CD4-positive, alpha-beta T cell treated with Interleukin-1 beta for 1 hour (primary cell): ENCODE measurements at places on chromosomes 13 and 19.
A peak's percentile ranks its signal among the peaks of the same experiment; 100 is the strongest.

GRCh38 chr19:56837492-56838023, 3.0 kb downstream of the PEG3 start:
- DNase-seq: peak; percentile 5

DNA sequence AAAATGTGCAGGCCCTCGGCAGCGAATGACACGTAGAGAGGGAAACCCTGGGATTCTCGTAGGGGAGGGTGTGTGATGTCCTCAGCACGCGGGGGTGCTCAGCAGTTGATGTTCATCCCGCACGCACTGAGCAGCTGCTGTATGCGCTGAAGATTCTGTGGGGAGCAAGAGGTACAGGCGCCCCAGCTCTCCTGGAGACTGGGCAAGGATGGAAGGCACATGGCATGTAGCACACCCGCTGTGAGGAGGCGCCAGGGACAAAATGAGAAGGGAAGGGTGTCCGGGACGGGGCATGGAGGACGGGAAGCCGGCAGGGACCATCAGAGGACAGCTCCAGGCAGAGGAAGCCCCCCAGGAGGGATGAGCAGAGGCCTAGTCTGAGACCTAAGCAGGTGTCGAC, 15.4 kb downstream of the ATP11A start:
- DNase-seq: no peak

- no peak for DNase-seq
Measured at GRCh38 chr19:18878058-18878797, 17.7 kb downstream of the CERS1 start.

- DNase-seq: no peak
Measured at GRCh38 chr13:103810026-103810425, 743.8 kb upstream of the SLC10A2 start.

- DNase-seq: no peak
Measured at GRCh38 chr19:46621191-46622117, 3.4 kb downstream of the PTGIR start.

- DNase-seq: no peak
Measured at GRCh38 chr13:99289271-99289670, 17.9 kb downstream of the GPR183 start.

- DNase-seq: no peak
Measured at GRCh38 chr13:49424011-49424560, 19.8 kb downstream of the CAB39L start.

GRCh38 chr13:49220036-49220855, at the start of gene MLNR:
TSS of gene MLNR (plus strand) at chr13:49220338. CDS start at chr13:49220338, 0 bp downstream.
- peak; percentile 30 for DNase-seq

DNA sequence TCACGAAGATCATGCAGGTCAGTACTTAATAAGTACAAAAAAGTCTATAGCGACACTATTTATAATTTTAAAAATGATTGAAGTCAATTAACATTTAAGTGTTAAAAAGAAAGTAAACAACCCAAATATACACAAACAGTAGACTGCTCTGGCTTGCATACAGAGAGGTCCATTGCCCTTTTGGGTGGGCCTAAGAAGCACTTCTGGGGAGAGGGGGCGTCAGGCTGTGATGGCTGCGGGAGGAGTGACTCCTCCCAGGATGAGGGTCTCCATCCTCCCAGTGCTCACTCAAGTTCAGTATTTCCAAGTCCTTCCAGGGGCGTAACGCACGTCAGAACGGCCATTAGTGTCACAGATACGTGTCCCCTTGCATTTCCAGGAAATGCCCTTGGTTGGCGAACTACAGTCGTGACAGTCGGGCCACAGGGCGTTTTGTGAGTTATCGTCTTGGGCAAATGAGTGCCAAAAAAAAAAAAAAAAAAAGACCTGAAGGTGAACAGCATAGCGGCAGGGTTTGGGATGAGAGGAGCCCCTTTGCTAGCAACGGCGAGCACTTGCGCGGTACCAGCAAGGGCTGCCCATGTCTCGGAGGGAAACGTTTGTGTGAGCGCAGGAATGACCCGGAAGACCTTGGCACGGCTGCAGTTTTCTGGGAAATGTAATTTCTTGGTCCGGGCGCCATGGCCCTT, at the start of gene SCGB2B2:
TSS of gene SCGB2B2 (minus strand) at position 463 of the 689 bp plus-strand sequence. CDS start 82,596 bp downstream, outside the sequence.
- peak; percentile 82 for DNase-seq

- no peak for DNase-seq
Measured at GRCh38 chr13:51541037-51541436, 43.2 kb upstream of the WDFY2 start.

GRCh38 chr13:20408181-20408580, 117.5 kb downstream of the CRYL1 start:
- DNase-seq: no peak

DNA sequence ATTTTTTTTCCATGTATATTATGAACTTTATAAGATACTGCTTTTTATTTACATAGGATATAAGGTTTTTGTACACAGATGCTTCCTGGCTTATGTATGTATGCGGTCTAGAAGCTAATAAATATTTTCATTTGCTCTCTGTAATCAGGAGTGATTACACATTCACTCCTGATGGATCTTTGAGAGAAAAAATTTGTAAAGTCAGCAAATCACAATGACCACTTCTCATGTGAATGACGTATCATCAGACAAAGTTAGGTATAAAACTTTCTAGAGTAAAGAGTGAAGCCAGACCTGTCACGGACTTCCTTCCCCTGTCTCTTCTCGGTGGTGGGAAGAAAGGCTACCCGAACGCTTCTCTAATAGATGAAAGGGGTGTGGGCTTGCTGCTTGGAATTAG, 31.1 kb downstream of the DPY19L3 start:
- DNase-seq: no peak

- DNase-seq: no peak
Measured at GRCh38 chr19:1817553-1818179, 5.6 kb upstream of the ATP8B3 start.

- DNase-seq: no peak
Measured at GRCh38 chr19:19849056-19849455, 16.6 kb upstream of the ZNF253 start.

GRCh38 chr19:39430675-39431593, 4.8 kb downstream of the RPS16 start:
- DNase-seq: peak; percentile 83

DNA sequence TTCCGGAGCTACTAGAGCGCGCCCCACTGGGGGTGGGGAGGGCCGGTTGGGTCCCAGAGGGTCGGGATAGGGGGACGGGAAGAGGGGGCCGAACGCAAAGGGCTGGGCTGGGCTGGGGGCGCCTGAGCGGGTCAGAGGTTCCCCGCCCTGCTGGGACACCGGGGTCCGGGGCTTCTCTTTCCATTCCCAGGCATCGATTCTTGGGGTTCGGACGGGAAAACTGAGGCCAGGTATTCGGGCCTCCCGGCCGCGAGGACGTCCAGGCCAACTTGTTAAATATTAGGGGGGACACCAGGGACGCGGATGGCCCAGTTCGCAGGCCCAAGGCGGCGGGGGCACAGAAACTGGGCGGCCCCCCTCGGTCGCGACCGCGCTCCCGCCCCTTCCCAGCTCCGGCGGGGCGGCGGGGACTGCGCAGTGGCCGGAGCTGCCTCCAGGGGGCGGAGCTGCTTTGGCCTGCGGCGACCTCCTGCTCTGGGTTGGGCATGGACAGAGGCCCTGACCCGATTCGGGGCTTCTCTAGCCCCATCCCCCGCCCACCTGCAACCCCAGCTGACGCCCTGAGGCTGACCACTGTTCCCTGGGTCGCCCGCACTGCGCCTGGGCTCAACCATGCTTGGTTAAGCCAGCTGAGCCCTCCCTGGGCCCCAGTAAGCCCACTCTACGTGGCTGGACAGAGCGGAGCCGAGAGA, 1.2 kb upstream of the KLF16 start:
- peak; percentile 75 for DNase-seq

- DNase-seq: no peak
Measured at GRCh38 chr13:35808846-35809245, 322.3 kb downstream of the DCLK1 start.

- no peak for DNase-seq
Measured at GRCh38 chr13:42864952-42865767, 83.8 kb downstream of the FAM216B start.

DNA sequence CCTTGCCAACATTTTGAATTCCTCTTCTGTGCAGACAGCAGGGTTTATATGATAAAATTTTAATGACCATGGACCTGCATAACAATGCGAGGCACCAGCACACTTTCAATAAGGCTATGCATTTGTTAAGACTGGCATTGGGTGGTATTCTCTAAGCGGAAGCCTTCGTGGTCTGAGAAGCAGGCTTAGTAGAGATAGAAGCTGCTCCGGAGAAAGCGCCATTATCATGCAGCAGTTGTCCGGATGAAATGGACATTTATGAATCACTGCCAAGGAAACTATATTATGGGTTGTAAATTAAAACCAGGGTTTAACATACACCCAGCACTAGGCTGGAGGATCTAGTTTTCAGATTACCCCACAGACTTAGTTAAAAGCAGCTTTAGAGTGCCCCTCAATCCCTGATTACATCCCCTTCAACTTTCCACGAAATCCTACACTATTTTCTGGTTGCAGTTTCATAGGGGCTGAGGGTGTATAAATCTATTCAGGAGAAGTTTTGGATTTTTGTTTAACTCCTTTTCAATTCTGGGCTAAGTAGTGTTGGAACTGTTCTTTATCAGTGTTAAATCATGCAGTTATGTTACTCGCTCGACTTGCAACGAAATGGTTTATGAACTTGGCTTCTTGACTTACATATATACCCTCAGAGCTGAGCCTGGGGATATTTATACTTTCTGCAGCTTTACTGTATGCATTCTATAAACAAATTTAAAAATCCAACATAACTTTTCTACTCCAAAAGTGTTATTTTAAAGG, 193.3 kb downstream of the PCDH9 start:
- no peak for DNase-seq

DNA sequence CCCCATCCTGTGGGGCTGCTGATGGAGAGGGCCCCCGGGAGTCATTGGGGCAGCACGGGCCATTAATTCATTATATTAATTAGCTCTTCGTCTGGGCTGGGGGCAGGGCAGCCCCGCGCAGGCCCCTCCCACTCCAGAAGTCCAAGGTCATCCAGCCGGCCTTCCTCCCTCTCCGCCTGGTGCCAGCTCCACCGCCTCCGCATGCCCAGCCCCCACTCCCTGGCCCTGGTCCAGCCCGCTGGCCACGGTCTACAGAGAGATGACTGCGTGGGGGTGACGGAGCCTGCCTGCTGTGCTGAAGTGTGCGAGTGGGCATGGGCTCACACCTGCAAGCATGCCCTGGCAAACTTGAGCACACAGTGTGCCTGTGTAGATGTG, 8.8 kb downstream of the IGLON5 start:
- DNase-seq: no peak

DNA sequence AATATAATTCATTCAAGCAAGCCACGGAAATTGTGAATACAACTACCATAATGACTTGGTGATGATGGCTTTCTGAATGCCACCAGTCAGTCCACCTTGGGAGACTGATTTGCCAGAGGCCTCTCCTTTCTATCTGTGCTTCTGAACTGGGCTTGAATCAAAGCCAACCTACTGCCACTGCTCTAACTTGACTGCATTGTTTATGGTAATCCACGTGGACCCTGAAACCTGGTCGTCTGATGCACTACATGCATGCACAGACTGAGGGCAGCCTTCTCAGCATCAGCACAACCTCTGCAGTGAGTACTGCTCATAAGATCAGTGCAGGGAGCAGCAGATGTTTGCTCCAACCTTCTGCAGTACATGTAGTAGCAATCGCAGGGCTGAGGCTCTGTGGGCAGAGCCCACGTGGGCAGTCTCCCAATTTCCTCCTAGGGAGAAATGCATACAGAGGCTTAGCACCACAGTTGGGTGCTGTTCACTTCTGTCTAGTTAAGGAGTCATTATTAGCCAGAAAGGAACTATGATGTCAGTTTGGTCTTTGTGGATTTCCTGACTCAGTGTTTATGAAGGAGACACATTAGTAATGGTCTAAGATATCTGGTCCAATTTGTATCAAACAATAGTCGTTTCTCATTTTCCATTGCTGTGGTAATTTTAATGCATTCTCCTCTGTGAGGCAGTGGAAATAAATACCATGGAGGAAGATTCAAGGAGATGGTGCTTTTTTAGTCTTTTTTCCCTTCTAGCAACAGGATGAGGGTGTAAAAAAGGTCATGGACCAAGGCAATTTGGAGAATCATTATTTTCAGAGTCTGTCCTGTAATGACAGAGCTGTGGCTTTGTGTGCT, 82.5 kb downstream of the AKAP11 start:
- DNase-seq: peak; percentile 46

DNA sequence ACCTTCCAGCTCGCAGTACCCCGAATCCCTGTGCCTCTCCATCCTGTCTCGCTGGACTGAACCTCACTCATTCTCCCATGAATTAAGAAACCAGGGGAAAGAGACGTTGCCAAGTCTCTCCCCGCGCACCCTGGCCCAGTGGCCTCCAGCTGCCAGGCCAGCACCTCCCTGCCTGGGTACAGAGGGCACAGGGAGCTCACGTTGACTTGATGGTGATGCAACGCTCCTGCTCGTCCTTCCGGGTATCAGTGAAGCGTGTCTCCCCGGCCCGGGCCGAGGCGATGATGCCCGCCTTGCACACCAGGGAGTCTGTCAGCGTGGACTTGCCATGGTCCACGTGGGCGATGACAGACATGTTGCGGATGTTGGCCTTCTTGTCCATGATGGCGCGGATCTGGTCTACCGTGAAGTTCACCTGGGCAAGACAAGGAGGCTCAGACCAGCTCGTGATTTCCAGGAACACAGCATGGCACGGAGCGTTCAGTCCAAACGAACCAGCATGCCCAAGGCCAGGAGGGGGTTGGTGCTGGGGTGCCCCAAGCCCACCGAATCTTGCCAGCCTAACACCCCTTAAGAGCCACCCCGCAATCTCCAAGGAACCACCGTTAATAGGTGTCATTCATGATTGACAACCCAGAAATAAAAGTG, 1.2 kb downstream of the EEF2 start:
- no peak for DNase-seq

- no peak for DNase-seq
Measured at GRCh38 chr13:44627441-44627840, 51.3 kb upstream of the TSC22D1 start.

DNA sequence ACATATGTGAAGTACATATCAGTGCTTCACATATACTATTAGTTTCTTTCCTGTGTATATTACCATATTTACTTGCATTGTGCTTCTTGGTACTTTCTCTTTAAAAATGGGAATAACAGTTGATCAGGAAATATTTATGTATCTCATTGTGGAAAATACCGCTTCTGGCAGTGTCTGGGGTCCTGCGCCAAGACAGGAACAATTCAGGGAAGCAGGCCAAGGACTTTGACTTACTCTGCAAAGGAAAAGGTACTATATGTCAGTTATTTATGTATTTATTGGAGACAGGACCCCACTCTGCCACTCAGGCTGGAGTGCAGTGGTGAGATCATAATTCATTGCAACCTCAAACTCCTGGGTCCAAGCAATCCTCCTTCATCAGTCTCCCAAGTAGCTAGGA, 57.7 kb upstream of the NBEA start:
- DNase-seq: no peak

GRCh38 chr13:21567714-21568113, 36.3 kb downstream of the MICU2 start:
- no peak for DNase-seq

GRCh38 chr13:101025519-101025918, 350.9 kb upstream of the TMTC4 start:
- DNase-seq: no peak

GRCh38 chr19:44795398-44795987, 13.4 kb upstream of the BCAM start:
- DNase-seq: no peak
